HCT116 (cell line): ENCODE measurements at places on chromosomes 2 and 18. TPM values are rescaled to one million over a fixed set of nuclear protein-coding genes. Genes with fewer than 3 reads are reported as not detected.

DNA sequence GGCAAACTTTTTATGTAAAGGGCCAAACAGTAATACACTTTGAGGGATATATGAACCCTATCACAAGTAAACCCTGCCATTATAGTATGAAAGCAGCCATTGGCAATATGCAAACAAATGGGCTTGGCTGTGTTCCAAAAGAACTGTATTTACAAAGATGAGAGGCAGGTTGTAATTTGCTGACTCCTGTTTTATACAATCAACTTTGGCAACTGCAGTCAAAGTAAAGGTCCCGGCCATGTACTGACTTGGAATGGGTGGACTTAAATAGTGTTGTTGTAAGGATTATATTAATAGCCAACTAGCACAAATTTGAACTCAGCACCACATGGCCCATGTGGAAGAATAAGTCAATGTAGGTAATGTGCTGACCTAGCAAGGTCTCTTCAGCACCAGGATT lies 223.4 kb downstream of the WDPCP start:
- no peak for DNase-seq

GRCh38 chr18:36829362-36830157 lies 633 bp downstream of the KIAA1328 start:
- no peak for DNase-seq

GRCh38 chr18:71443706-71444480 lies 1100.2 kb downstream of the CBLN2 start:
- DNase-seq = no peak

Gene SLC23A3
- 4.8 TPM for total RNA-seq

- DNase-seq = no peak
Observed at GRCh38 chr2:234708091-234708683, 211.3 kb upstream of the ARL4C start.

DNA sequence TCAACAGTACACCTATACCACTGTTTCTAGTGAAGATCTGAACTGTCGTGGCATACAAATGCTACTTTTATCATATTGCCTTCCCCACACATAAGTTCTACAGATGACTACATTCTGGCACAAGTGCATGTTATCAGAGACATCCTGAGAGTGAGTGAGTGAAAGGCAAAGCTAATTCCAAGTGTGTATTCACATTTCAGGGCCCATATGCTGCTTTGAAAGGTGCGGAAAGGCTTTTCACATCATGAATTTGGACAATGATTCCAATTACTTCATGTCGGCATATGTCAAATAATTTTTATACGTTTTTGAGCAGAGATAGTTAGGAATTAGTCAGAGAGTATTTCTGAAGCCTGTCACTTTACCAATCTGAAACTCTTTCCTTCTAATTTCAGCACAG lies 101.7 kb downstream of the GAREM1 start:
- DNase-seq = no peak

- no peak for DNase-seq
Observed at GRCh38 chr2:217208867-217209266, 349.0 kb upstream of the TNP1 start.

Gene SNORC
- 14.0 TPM for total RNA-seq

Gene RAB6C
- not detected for total RNA-seq

GRCh38 chr2:133338224-133338623 lies 230.0 kb downstream of the NCKAP5 start:
- no peak for DNase-seq
